ENCODE measurements at places on chromosomes 2 and 18.

GRCh38 chr2:97907369-97908100 is 88.2 kb downstream of the TMEM131 start:
- DNase-seq = no peak

DNA sequence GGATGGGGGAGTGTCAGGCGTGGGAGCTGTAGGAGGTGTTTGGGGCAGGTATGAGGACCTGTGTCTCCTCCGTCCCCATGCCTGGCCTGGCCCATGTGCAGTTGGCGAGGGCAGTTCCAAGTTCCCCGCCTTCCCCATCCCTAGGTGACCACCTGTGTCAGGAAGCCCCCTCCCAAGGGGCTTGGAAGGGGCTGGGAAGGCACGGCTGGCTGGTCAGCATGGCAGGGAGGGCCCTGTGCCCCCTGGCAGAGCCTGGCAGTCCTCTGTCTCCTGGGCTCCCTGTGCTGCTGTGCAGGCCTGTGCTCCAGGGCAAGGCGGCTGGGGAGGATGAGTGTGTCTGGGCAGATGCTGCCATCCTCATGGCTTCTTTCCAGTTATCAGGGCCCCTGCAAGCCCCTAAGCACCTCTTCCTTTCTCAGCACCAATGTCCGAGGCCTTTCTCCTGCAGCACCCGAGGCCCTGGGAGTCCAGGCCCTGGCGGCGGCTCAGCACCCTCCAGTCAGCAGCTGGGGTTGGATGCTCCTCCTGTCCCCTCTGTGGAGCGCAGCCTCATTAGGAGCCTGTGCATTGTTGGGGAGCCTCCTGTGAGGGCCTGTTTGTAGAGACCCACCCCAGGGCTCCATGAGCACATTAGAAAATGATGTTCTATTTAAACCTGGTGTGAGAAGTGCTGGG is 101.7 kb downstream of the FAM210A start:
- no peak for DNase-seq

GRCh38 chr2:177344316-177344715 is 48.3 kb upstream of the AGPS start:
- DNase-seq = no peak

- no peak for DNase-seq
Observed at GRCh38 chr18:61770279-61770678, 122.5 kb downstream of the RNF152 start.

DNA sequence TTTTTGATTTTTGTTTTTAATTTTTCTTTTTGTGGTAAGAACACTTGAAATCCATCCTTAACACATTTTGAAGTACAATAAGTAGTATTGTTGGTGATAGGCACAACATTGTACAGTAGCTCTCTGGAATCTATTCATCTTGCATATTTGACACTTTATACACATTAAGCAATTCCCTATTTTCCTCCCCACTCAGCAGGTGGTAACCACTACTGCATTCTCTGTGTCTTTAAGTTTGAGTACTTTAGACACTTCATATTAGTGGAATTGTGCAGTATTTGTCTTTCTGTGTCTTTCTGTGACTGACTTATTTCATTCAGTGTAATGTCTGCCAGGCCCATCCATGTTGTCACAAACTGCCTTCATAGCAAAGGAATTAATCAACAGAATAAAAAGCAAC is 471.7 kb upstream of the CDH20 start:
- DNase-seq = no peak

GRCh38 chr2:13030606-13031005 is 313.9 kb downstream of the TRIB2 start:
- DNase-seq = no peak

DNA sequence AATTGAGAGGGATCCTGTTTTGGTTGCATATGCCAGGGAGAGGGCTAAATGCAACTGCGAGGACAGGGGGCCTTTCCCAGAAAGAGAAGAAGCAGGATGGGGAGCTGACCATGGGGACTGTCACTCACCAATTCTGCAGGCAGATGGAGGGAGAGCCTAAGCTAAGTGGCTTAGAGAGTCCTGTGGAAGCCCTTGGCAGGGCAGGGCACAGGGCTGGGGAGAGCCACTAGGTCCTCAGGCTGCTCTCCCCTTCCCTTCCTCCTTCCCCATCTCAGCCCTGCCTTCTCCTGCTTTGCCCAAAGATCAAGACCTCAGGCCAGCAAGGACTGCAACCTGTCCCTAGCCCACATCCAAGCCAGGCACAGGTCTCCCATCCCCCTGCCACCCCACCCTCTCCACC is 24.4 kb upstream of the CATIP start:
- no peak for DNase-seq

DNA sequence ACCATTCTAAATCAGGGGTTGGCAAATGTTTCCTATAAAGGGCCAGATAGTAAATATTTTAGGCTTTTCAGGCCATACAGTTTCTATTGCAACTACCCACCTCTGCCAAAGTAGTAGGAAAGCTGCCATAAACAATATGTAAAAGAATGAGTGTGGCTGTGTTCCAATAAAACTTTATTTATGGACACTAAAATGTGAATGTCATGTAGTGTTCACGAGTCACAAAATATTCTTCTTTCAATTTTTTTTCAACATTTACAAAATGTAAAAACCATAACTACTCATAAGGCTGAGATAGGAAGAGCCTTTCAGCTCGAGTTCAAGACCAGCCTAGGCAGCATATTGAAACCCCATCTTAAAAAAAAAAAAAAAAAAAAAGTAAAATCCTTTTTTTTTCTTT is 13.4 kb downstream of the KCNG3 start:
- DNase-seq = no peak

- DNase-seq = no peak
Observed at GRCh38 chr2:96665083-96665569, 22.6 kb downstream of the FER1L5 start.

GRCh38 chr2:8691859-8692437 is 10.1 kb downstream of the ID2 start:
- no peak for DNase-seq

GRCh38 chr18:22670914-22671313 is 253.2 kb upstream of the CTAGE1 start:
- no peak for DNase-seq

DNA sequence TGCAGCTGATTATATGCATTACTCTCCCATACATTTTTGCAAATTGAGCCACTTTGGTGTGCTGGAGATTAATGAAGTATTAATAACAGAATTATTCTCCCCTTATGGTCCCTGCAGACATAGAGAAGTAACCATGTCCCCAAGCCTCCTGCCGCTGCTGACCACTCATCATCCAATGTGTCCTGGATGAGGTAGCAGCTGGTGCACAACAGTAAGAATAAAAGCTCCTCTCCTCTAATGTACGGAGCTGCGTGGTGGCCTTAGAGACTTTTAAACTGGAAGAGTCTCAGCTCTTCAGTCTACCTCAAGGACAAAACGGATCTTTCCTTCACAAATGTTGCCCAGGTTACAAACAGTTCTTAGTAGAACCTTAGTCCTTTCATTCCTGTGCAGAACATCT is 37.7 kb downstream of the TPO start:
- no peak for DNase-seq

DNA sequence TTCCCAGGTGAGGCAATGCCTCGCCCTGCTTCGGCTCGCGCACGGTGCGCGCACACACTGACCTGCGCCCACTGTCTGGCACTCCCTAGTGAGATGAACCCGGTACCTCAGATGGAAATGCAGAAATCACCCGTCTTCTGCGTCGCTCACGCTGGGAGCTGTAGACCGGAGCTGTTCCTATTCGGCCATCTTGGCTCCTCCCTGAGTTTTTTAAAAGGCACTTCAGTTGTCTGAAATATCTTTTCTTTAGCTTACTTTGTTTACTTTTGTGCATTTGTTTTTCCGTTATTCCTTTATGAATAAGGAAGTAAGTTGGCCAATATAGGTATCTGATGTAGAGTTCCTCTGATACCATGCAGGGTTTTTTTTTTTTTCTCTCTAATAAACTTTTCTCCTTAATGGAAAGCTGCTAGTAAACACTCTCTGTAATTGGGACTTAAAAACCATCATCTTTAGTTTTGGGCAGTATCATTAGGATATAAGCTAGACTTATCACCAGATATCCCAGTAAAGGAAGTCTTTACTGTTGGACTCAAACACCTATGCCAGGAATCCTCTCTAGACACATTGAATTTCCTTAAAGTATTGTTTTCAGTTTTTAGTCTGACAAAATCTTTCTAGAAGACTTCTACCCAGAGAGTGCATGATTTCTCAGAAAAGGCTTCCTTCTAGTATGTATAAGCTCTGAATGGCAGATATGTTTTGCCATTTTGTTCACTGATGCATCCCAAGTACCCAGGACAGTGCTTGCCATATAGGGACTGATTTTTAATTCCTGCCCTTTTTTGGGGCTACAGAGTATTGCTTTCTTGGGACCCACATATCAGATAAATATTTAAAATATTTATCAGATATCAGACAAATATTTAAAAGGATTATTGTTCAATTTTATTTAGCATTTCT is 35.8 kb upstream of the DYSF start:
- no peak for DNase-seq

DNA sequence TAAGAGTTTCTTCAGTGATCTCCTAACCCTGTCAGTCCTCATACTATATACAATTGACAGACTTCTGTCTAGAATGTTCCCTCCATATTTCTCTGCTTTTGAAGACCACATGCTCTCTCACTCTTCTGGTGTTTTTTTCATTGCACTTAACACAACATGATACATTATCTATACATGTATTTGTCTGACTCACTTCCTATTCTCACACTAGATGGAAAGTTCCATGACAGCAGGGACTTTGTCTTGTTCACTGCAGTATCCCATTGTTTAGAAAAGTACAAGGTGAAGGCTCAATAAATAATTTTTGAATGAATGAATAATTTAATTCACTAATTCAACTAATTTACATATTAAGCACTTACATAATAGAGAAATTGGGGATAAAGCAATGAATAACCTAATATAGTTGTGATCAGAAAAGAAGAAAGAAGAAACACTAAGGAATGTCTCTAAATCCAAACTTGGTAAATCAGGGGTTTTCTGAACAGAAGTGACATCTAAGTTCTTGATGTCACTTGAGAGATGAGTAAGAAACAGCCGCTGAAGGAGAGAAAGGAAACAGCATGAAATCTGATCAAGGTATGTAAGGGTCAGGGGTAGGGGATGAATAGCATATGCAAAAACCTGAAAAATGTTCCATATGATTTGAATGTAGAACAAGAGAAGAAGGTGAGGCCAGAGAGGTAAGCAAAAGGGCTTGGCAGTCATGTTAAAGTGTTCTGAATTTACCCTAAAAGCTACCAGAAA is 42.4 kb downstream of the MBD2 start:
- no peak for DNase-seq

GRCh38 chr18:2354292-2354691 is 217.0 kb downstream of the METTL4 start:
- no peak for DNase-seq

DNA sequence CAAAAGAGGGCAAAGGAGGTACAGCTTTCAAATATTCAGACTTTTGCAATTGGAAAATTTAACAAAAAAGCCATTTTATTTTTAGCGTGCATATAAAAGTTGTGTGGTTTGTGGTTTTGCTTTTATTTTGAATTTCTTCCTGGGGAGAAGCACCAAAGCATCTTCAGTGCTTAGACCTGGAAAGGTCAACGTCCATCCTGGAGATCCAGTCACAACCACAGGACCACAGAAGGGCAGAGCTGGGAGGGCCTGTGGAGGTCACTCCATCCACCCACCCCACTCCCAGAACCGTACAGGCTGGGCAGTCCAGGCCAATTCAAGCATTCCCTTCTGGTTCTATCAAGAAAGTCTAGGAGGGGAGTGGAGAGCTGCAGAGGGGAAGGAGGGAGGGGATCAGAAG is 43.8 kb downstream of the MPHOSPH10 start:
- DNase-seq = no peak

DNA sequence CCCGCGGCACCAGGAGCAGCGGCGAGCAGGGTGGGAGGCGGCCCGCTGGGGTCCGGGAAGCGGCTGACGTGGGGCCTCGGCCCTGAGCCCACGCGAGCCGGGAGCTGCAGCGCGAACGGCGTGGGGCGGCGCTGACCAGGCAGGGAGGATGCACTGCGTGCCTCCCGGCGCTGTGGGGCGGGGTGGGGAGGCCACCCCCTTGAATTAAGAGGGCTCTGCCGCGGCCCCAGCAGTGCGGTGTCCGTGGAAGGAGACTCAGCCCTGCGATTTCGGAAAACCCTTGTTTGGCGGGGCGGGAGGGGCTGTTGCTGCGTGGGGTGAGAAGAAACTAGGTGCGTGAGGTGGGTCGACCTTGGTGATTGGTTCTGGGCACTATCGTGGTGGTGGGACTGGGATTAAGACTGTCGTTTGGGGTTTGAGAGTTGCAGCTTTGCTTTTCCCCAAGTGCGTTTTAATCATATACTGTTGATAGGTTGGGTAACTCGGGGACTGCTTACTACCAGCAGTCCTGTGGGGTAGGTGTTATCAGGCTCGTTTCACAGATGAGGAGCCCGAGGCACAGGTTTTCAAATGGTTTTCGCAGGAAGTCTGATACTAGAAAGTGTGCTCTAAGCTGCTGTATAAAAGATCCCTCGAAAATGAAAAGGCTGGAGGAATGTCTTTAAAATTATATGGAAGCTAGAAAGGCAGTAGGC is 722 bp downstream of the ACSL3 start:
- DNase-seq = peak; percentile 10

GRCh38 chr2:200216310-200216709 is 90.2 kb upstream of the SPATS2L start:
- DNase-seq = no peak

GRCh38 chr18:55585065-55585919 is 2.7 kb downstream of the TCF4 start:
- no peak for DNase-seq

- no peak for DNase-seq
Observed at GRCh38 chr18:60188958-60189357, 183.6 kb downstream of the MC4R start.

DNA sequence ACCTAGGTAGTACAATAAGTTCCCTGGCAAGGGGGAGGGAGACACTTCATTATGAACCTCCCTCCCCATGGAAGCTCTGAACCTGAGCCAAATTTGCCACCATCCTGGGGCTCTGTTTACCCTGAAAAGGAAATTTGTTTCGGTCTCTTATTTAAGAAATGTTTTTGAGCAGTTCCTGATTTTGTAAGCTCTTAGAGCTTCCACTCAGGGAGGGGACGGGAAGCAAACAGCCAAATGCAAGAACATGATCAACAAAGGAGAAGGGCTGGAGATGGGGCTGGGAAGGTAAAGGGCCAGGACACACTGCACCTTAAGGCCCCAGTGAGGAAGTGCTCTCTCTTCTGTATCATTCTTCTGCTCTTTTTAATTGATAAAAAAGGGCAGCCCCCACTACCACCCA is 117.9 kb downstream of the NRP2 start:
- no peak for DNase-seq
